ENCODE measurements at places on chromosomes 1 and 21.

DNA sequence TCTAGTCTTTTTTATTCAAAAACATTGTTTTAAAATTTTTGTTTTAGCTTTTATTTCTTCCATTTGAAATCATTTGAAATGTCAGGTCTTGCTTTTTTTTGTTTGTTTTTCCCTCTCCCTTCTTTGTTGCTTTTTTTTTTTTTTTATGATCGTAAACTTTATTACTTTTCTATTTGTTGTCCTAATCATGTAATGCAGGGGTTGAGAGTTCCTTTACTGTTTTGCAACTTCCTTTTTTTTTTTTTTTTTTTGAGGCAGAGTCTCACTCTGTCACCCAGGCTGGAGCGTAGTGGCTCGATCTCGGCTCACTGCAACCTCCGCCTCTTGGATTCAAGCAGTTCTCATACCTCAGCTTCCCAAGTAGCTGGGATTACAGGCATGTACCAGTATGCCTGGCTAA, 24.8 kb downstream of the IVNS1ABP start:
- no peak for DNase-seq

DNA sequence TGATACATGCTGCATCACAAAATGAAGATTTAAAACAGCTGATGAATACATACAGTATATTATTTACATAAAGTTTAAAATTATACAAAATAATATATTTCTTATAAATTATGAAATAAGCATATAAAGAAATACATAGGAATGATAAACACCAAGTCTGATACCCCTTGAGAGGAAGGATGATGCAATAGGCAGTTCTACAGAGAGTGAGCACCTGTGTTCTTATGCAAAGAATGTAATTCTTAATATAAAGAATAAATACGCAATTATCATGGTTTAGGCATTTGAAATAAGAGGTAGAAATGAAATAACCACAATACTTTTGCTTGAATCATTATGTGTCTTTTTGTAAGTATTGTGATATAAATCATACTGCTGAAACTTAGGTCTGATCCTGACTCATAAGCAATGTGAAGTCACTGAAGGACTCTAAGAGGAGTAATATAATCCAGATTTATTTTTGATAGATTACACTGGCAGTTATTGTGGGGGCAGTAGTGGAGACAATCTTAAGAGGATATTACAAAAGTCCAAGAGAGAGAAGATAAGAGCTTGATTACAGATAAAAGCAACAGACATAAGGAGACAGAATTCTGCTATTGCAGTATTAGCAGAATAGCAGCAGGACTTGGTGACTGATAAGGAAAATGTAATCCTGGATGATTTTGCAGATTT, 39.0 kb downstream of the TTLL7 start:
- no peak for DNase-seq

DNA sequence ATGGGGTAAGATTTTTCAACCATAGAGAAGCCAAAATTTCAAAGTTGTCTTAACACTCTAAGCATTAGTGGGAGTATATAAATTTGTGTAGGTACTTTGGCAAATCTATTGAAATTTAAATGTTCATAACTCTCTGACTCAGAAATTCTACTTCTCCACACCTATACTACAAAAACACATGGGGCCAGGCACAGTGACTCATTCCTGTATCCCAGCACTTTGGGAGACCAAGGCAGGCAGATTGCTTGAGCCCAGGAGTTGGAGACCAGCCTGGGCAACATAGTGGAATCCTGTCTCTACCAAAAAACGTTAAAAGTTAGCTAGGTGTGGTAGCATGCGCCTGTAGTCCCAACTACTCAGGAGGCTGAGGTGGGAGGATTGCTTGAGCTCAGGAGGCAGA, 41.3 kb upstream of the RAVER2 start:
- no peak for DNase-seq

DNA sequence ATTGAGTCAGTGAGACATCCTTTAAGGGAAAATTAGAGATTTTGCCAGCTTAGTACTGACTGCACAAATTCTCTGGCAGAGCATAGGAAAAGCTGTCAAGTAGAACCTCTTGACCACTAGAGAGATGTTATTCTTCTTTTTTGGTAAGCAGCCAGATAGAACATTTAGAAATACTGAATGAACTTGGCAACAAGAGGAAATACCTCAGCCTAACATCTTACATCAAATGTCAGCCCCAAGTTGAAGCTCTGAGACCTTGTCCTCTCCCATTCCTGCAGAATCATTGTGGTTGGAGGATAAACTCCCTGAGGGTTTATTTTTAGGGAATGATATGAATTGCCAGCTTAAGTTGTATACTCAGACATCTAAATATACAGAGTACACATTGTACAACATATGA, 53.5 kb downstream of the MIGA1 start:
- DNase-seq: no peak

GRCh38 chr21:39098696-39099200, 84.5 kb downstream of the PSMG1 start:
- DNase-seq: no peak

- DNase-seq: no peak
These were observed 25.0 kb downstream of the GIPC2 start for GRCh38 chr1:78070758-78071157.

GRCh38 chr1:189357317-189357716, 1120.3 kb downstream of the BRINP3 start:
- DNase-seq: no peak

DNA sequence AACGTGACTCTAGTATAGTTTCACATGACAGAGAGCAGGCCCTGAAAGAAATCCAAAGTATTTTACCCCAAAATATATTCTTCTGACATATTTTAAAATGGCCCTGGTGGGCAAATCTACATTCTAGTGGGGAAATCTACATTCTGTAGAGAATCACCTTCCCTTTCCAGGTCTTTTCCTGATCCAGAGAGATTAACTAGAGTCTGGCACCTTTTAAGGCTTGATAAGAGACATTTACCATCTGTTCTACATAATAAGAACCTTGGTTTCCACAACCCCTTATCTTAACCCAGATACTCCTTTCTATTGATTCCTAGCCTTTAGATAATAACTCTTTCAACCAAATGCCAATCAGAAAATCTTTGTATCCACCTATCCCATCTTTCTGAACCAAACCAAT, 17.0 kb upstream of the L1TD1 start:
- no peak for DNase-seq

GRCh38 chr21:41958886-41959563, 5.2 kb upstream of the C2CD2 start:
- no peak for DNase-seq

DNA sequence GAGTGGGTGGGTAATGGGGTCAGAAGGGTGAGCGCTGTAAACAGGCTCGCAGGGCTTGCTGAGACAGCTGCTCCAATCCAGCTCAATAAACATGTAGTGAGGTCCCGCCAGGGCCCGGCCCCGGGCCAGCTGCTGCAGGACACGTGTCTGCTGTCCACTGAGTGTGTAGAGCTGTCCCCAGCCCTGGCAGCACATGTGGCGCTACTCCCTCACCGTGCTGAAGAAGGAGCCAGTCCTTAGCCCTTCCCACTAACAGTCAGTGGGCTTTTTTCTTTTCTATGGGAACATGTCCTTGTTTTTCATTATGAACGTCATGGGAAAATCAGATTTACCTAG, 78.9 kb upstream of the C1orf174 start:
- DNase-seq: no peak

- no peak for DNase-seq
These were observed 132.4 kb downstream of the HMGB4 start for GRCh38 chr1:33996281-33996680.

DNA sequence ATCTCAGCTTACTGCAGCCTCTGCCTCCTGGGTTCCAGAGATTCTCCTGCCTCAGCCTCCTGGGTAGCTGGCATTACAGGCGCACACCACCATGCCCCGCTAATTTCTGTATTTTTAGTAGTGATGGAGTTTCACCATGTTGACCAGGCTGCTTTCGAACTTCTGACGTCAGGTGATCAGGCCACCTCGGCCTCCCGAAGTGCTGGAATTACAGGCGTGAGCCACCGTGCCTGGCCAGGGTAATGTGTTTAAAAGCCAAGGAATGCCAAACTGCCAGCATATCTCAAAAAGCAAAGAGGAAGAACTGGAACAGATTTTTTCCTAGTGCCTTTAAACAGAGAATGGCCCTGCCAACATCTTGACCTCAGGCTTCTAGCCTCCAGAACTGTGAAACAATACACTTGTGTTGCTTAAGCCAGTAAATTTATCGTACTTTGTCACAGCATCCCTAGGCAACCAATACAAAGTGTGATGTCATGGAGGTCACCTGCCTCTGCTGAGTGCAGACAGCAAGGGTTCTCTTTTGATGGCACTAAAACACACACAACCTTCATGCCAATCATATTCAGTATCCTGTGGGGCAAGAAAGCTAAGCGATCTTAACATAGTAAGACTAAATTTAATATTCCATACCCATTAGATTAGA, 858.3 kb upstream of the TMPRSS15 start:
- no peak for DNase-seq

DNA sequence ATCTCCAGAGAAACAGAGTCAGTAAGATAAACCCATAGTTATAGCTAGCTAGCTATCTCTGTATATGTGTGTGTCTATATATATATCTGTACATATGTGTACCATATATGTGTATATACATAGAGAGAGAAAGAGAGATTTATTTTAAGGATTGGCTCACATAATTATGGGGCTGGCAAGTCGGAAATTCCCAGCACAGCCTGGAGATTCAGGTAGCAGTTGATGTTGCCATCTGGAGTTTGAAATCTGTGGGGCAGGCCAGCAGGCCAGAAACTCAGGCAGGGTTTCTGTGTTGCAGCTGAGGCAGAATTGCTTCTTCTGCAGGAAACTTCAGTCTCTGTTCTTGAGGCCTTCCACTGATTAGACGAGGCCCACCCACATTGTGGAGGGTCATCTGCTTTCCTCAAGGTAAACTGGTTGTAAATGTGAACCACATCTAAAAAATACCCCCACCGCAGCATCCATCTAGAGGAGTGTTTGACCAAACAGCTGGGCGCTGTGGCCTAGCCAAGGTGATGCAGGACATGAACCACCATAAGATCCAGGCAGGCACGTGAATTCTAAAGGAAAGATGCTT, 81.0 kb downstream of the FBXO2 start:
- no peak for DNase-seq

DNA sequence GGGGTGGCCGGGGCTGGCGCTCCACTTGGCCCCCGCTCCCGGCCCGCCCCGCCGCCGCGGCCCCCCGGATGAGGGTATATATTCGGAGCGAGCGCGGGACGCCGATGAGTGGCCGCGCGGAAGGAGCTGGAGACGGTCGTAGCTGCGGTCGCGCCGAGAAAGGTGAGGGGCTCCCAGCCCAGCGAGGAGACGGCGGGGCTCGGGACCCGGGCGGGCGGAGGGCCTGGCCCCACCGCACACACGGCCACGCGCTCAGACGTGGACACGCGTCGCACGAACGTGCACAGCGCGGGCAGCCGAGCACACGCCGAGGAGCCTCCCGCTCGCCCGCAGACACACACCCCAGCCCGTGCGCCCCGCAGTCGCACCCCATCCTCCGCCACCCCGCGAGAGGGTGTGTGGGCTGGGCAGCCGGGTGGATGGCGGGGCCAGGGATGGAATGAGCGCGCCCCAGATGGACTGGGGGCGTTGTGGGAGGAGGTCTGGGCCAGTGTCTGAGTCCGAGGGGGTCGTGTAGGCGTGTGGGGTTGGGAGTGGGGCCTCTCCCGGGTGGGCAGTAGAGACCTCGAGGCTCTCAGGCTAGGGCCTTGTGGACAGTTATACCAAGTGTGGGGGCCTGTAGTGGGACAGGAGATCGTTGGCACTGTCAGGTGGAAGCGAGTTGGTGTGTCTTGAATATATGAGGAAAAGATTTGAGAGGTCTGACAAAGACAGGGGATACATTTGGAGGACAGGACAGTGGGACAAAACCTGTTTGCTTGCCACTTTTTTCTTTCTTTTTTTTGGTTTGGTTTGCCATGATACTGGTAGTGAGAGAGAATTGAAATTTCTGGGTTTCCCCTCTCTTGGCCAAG, at the start of gene UAP1:
Gene UAP1 (plus strand): TSS at position 107 of the 854 bp plus-strand sequence. CDS start 4,347 bp downstream, outside the sequence.
- peak; percentile 1 for DNase-seq

DNA sequence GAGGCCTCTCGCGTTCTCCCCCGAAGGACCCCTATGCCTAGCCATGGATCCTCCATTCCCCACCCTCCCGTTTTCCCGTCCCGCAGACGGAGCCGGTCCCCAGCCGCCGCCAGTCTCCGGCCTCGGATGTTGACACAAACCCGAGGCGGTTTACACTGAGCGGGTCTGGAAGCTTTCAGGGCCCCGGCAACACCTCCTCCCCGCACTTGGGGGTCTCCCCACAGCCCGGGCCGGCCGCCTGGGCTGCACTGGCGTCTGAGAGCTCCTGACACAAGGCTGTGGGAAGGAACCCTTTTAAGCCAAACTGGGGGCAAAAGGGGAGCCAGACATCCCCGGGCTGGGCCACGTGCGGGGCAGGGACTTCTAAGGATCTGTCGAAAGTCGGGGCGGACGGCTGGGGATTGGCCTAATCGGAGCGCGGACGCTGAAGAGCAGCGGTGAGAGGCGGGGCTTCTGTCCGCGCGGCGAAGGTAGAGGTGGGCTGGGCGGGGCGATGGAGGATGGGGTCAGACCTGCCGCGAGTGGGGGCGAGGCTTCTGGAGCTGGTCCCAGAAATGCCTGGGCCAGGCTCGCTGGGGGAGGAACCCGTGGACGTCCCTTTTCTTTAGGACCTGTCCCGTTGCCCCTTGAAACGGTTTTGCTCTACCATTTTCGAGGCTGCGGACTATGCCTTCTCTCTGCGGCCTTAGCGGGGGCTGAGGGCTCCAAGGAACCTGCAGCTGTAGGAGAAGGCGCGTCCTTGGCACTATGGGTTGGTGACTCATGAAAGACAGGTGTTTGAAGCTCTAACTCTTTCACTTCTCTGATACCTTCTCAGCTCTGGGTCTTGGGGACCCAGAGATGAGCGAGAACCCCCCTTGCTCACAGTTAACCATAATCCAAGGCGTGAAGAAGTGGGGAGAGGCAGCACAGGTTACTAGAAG, 1.2 kb upstream of the HPCAL4 start:
- peak; percentile 47 for DNase-seq

- DNase-seq: no peak
These were observed 57.4 kb upstream of the TMPRSS15 start for GRCh38 chr21:18460979-18461378.

DNA sequence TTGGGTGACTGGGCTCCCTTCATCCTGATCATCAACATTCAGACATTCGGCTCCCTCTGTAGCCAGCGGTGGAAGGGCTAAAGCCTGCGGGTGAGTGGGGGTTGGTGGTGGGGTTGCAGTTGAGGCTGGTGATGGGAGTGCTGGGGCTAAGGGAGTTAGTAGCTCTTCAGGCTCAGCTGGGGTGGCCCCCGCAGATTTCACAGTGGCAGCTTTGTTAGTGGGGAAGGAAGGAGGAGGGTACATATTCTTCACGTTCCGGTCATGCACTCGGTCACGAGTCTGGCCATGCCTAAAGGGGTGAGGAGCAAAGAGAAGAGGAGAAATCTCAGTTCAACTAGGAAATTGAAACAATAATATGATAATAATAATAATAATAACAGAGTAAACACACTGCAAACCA, 6.8 kb downstream of the PSMB4 start:
- DNase-seq: no peak

GRCh38 chr1:90074970-90075391, 80.1 kb downstream of the ZNF326 start:
- no peak for DNase-seq

DNA sequence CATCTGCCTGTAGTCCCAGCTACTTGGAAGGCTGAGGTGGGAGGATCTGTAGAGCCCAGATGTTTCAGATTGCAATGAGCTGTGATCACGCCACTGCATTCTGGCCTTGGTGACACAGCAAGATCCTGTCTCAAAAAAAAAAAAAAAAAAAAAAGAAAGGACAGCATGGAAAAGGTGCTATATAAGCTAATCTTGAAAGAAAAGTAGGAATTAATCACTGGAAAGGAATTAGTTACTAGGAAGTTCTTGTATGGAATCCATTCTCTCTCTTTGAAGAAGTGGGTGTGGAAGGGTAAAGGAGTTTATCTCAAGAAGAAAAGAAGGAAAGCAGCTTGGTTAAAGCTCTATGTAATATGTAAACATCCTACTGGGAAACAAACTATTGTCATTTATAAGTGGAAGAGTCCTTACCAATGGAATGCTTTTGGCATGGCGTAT, 339.2 kb downstream of the DPYD start:
- DNase-seq: no peak
